T-cell (primary cell): ENCODE measurements at places on chromosomes 1 and 21.

GRCh38 chr21:34736116-34736874 is 67.5 kb downstream of the CLIC6 start:
- no peak for DNase-seq

- DNase-seq = no peak
Measured at GRCh38 chr1:88141499-88142074, 542.5 kb upstream of the PKN2 start.

- DNase-seq = no peak
Measured at GRCh38 chr1:212157252-212157651, 121.7 kb downstream of the DTL start.

DNA sequence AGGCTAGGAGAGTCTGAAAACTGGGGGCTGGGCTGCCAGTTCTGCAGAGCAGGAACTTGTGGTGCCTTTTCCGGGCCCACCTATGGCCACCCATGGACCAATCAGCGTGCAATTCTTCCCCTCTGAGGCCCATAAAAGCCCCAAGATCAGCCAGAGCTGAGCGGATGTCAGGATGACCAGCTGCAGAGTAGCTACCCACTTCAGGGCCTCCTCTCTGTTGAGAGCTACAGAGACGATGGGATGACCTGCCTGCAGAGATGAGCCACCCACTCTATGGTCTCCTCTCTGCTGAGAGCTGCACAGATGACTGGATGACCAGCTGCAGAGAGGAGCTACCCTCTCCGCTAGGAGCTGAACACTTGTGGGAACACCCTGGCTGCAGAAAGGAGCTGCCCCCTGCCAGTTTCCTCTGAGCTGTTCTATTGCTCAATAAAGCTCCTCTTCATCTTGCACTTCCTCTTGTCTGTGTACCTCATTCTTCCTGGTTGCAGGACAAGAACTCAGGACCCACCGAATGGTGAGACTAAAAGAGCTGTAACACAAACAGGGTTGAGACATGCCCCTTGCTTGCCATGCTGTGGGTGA is 12.8 kb upstream of the AADACL4 start:
- no peak for DNase-seq

DNA sequence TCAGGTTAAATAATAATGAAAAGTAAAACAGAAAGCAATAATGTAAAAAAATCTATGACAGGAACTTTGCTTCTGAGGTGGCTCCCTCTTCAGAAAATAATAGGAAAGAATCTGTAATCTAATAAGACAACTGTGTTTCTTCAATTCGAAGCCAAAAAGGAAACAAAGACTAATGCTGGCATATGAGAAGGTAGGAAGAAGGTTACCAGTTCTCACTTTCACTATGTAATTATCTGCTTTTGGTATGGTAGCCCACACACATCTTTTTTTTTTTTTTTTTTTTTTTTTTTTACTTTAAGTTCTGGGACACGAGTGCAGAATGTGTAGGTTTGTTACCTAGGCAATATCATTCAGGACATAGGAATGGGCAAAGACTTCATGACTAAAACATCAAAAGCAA is 47.1 kb downstream of the COP1 start:
- DNase-seq = no peak

- no peak for DNase-seq
Measured at GRCh38 chr1:114144016-114144415, 9.7 kb downstream of the SYT6 start.
